ENCODE measurements at places on chromosomes 1 and 21. TPM values are rescaled to one million over a fixed set of nuclear protein-coding genes. Genes with fewer than 3 reads are reported as not detected.

DNA sequence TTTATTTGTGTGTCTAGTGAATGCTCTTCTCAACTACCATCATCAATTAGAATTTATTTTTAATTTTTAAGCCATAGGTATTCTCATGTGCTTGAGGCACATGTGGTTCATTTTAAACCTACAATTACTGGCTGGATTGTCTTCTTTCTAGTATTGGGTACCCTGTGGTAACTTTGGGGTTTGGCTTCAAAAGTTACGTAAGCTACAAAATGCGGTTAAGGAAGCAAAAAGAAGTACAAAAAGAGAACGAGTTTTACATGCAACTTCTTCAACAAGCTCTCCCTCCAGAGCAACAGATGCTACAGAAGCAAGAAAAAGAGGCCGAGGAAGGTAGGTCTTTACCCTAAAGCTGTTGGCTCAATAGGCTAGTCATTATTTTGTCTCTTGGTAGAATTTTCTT lies 25.8 kb downstream of the MACO1 start:
- no peak for DNase-seq

- no peak for DNase-seq
These were observed 79.7 kb upstream of the GADD45A start for GRCh38 chr1:67605209-67605780.

GRCh38 chr1:234559902-234560676 lies 49.9 kb downstream of the IRF2BP2 start:
- DNase-seq: no peak

DNA sequence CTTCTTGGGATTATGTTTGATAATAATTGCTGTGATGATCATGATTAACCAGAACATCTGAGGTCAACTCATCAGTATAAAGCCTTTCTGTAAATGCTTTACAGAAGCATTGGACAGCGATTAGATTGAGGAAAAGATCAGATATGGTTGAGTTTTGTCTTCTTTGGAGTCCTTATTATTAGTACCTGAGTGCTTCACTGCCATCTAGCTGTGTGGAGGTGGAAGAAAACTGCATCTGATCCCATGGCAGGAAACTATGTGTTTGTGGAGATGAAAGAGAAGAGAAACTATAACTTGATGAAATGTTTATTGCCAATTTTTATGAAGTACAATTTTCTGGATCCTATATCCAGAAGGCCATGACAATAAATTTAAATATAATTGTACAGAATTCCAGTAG lies 11.4 kb downstream of the FLG2 start:
- no peak for DNase-seq

DNA sequence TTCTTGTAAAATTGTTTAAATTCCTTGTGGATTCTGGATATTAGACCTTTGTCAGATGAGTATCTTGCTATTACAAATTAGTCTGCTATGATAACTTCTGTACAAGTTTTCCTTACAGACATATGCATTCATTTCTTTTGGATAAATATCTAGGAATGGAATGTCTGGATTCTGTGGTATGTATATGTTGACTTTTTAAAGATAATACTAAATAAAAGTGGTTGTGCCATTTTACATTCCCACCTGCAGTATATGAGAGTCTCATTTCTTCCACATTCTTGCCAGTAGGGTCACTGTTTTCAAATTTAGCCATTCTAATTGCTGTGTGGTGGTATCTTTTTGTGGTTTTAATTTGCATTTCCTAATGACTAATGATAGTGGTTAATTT lies 53.9 kb downstream of the SYDE2 start:
- DNase-seq: no peak

DNA sequence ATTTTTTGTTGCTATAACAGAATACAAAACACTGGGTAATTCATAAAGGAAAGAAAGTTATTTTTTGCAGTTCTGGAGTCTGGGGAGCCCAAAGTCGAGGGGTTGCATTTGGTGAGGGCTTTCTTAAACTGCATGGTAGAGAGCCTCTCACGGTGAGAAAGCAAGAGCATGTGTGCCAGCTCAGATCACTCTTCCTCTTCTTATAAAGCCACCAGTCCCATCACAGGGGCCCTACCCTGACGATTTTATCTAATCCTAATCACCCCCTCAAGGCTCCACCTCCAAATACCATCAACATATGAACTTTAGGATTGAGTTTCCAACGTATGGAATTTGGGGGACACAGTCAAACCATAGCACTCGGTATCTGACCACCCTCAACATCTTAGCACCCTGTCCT lies 1.0 kb upstream of the STRIP1 start:
- DNase-seq: no peak

GRCh38 chr21:42654179-42654912 lies 925 bp downstream of the PDE9A start:
- no peak for DNase-seq

GRCh38 chr21:45390121-45390751 lies 14.7 kb upstream of the COL18A1 start:
- DNase-seq: peak; percentile 25

GRCh38 chr1:245988393-245989078 lies 518.5 kb downstream of the SMYD3 start:
- no peak for DNase-seq

DNA sequence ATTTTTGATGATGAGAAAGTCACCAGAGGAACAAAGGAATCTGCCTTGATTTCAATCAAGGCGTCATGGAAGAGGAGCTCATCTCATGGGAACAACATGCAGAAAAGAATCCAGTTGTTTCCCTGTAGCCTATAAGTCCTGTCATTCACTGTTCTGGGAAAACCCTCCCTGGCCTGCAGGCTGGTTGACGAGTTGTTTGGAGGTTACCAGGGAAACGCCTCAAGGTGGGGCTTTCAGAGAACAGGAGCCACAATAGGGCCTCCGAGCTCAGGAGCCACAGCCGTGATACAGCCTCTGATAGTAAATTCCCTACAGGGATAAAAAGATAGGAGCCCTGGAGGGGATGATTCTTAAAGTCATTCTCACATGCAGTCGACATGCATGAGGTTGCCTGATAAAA lies 135.2 kb downstream of the PSMG1 start:
- no peak for DNase-seq

GRCh38 chr1:96538883-96539282 lies 182.7 kb upstream of the PTBP2 start:
- DNase-seq: no peak

DNA sequence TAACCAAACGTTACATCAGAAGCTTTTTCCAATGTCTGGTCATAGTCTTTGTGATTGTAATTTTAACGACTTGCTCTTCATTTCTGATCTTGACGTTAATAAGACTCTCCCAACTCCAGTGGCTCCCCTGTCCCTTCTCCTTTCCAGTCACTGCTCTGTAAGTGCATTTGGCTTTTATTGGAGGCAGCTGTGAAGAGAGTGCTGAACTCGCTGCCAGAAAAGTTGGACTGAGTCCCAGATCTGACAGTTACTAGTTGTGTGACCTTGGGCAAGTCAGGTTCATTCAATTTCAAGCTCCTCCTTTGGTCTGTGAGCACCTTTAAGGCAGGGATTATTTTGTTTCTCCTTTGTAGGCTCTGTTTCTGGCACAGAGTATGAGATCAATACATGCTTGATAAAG lies 109.6 kb upstream of the TSPAN2 start:
- peak; percentile 37 for DNase-seq

- no peak for DNase-seq
These were observed 89.5 kb upstream of the GNG4 start for GRCh38 chr1:235739124-235739523.

The OR2M3 gene
- total RNA-seq: not detected

The AMPD2 gene
- total RNA-seq: 11.0 TPM

The CCDC185 gene
- total RNA-seq: not detected

The RGS4 gene
- total RNA-seq: 0.52 TPM

The AZIN2 gene
- 3.3 TPM for total RNA-seq

The CYP2J2 gene
- 69.2 TPM for total RNA-seq

The CSMD2 gene
- total RNA-seq: 0.22 TPM

All from left ventricle myocardium superior (tissue), 1 donor.